ENCODE measurements at places on chromosomes 4 and X. TPM values are rescaled to one million over a fixed set of nuclear protein-coding genes. Genes with fewer than 3 reads are reported as not detected.

The SRPK3 gene
- total RNA-seq, result 43.7 TPM

- H3K4me3 ChIP-seq, result no peak overlapping the region
- no peaks in the 10 kb centered on the region for H3K27me3 ChIP-seq
- no peak overlapping the region for H3K27ac ChIP-seq
- no peaks in the 10 kb centered on the region for H3K4me1 ChIP-seq
These were observed 30.5 kb upstream of the RBPJ start for GRCh38 chr4:26290321-26290720.

DNA sequence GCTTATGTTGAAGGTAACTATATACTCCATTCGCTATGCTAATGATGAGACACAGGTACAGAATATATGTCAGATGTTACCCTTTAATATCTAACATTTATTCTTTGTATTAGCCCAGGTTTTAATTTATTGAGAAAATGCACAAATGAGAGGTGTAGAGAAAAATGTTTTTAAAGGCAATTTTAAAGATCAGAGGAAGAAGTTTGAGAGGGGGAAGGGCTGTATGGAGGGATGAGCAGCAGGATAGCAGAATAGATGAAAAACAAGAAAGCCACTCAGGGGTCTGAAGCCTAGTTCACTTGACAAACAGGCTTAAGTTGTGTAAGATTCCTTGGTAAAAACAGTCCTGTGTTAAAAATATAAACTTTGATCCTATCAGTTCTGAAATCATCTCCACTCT lies 3.7 kb downstream of the MAB21L2 start:
- no peaks in the 10 kb centered on the region for H3K4me1 ChIP-seq
- peaks cover 3% of the 10 kb centered on the region for H3K36me3 ChIP-seq
- no peak overlapping the region for H3K27ac ChIP-seq
- H3K4me3 ChIP-seq, result no peak overlapping the region
- H3K27me3 ChIP-seq, result no peaks in the 10 kb centered on the region

GRCh38 chrX:118538386-118538785 lies 42.8 kb downstream of the DOCK11 start:
- H3K4me3 ChIP-seq, result no peak overlapping the region
- DNase-seq, result no peak
- no peak overlapping the region for H3K27ac ChIP-seq
- no peaks in the 10 kb centered on the region for H3K4me1 ChIP-seq
- no peaks in the 10 kb centered on the region for H3K27me3 ChIP-seq
- H3K36me3 ChIP-seq, result no peaks in the 10 kb centered on the region

- DNase-seq, result no peak
- no peak overlapping the region for H3K4me3 ChIP-seq
- no peaks in the 10 kb centered on the region for H3K27me3 ChIP-seq
- no peak overlapping the region for H3K27ac ChIP-seq
These were observed 101.9 kb downstream of the RASL11B start for GRCh38 chr4:52964011-52964410.

- H3K27me3 ChIP-seq, result no peaks in the 10 kb centered on the region
- no peak for DNase-seq
- no peaks in the 10 kb centered on the region for H3K36me3 ChIP-seq
- peak overlapping the region; percentile 41 for H3K27ac ChIP-seq
- no peak overlapping the region for H3K4me3 ChIP-seq
- H3K4me1 ChIP-seq, result no peaks in the 10 kb centered on the region
These were observed 61.9 kb upstream of the MTM1 start for GRCh38 chrX:150506486-150506885.

- H3K27me3 ChIP-seq, result no peaks in the 10 kb centered on the region
- H3K27ac ChIP-seq, result no peak overlapping the region
- H3K4me3 ChIP-seq, result no peak overlapping the region
These were observed 392.8 kb upstream of the NR3C2 start for GRCh38 chr4:148834804-148835631.

- no peaks in the 10 kb centered on the region for H3K27me3 ChIP-seq
- H3K36me3 ChIP-seq, result no peaks in the 10 kb centered on the region
- no peaks in the 10 kb centered on the region for H3K4me1 ChIP-seq
- no peak overlapping the region for H3K27ac ChIP-seq
- no peak for DNase-seq
These were observed 10.7 kb upstream of the EPGN start for GRCh38 chr4:74297539-74297938.

DNA sequence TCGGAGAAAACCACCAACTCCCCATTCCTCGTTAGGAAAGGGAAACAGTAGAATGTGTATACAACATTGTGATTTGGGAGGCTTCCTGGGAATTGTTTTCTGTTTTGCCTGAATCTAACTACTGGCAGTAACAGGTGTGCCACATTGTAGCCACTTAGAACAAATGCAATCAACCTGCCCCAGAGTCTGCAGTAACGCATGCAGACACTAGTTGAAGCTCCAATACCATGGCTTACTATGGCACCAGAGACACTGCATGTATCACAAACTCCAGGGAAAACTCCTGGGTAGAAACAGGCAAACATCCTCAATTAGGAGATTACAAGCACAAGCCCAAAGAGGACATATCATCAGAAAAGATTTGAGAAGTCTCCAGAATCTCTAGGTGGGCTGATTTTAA lies 154.2 kb upstream of the NEIL3 start:
- H3K4me1 ChIP-seq, result no peaks in the 10 kb centered on the region
- no peak overlapping the region for H3K27ac ChIP-seq
- H3K4me3 ChIP-seq, result no peak overlapping the region

All from psoas muscle (tissue), 8 donors.